ENCODE measurements at places on chromosomes 4 and X.

DNA sequence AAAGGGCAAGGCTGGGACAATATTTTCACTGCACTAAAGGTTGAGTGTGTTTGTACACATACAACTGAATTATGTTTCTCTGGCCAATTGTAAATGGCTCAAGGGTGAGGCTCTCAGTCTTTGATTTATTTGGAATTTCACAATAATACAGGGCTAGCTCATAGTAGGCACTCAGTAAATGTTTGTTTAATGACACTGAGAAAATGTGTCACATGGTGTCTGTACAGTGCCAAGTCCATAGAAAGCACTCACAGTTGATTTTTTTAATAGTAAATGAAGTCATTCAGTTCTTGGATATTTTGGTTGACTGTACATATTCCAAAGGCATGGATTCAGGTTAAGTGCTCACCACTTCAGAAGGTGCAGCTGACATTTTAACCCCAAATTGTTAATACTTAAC lies 176.4 kb downstream of the IL1RAPL2 start:
- DNase-seq: no peak

DNA sequence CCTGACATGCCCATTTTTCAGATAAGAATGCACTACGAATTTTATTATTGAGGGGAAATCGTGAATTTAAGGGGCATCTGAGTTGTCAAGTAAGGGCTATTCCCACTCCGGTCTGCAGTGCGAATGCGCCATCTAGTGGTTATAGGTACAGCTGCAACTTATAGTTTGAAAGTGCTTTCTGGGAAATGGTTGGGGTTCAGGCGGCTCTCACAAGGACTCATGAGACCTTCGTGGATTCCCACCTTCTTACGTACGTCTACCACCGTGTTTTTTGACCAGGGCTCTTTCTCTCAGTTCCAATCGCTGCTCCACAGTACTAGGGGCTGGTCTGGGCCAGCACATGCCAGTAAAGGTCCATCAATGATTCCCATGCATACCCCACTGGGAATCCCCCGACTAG lies 12.3 kb downstream of the MSL3 start:
- DNase-seq: no peak

GRCh38 chrX:17828171-17828570 lies 32.9 kb downstream of the RAI2 start:
- no peak for DNase-seq

- DNase-seq: no peak
These were observed 36.0 kb downstream of the CLOCK start for GRCh38 chr4:55510685-55511084.

- DNase-seq: no peak
These were observed 732.0 kb downstream of the PCDH18 start for GRCh38 chr4:136800248-136800647.

All from stimulated activated CD8-positive, alpha-beta memory T cell treated with anti-CD3 and anti-CD28 coated beads, Interleukin-12 subunit alpha, Interleukin-12 subunit beta, amount 100 ng/mL, for 1 hour (primary cell).